ENCODE measurements at places on chromosomes 16 and 17.

GRCh38 chr17:67676305-67676704 is 41.4 kb upstream of the NOL11 start:
- no peak for DNase-seq

- no peak for DNase-seq
Measured at GRCh38 chr16:54412037-54412436, 125.5 kb upstream of the IRX3 start.

- DNase-seq, result no peak
Measured at GRCh38 chr17:77489893-77490255, 349.1 kb downstream of the SEC14L1 start.

GRCh38 chr16:22329199-22329695 is 32.0 kb downstream of the POLR3E start:
- DNase-seq, result no peak

DNA sequence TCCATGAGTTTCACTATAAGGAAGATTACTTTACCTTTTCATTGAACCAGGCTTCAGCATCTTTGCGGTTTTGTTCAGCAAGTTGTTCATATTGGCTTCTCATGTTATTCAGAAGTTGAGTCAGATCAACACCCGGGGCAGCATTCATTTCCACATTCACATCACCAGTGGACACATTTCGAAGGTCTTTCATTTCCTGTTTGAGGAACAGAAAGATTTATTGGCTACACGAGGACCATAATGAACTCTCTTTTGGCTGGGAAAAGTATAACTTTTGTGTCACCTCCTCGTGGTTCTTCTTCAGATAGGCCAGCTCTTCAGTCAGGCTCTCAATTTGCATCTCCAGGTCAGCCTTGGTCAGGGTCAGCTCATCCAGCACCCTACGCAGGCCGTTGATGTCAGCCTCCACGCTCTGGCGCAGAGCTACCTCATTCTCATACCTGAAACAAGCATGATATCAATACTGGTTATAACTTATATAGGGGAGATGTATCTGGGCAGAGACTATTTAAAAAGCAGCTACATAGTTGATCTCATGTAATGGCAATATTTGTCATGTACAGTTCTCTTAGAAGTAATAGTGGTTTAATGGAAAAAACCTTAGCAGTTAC is 2.1 kb downstream of the KRT10 start:
- no peak for DNase-seq

DNA sequence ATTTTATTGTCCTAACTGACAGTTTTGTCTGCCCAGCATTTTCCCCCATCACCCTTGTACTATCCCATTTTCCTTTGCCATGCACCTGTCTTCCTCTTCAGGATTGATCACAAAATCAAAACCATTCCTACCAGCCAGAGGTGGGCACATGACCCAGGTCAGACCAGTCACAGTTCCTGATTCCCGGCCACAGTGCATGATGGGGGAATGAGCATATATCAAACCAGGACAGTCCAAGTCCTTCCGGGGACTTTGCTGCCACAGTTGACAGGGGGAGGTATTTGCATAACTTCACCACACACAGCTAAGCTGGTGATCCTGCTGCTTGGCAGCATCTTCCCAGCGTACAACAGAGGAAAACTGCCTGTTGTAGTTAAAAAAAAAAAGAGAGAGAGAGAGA is 493.9 kb downstream of the WWOX start:
- DNase-seq, result no peak

- DNase-seq, result no peak
Measured at GRCh38 chr16:60611844-60612243, 1424.4 kb downstream of the CDH8 start.

DNA sequence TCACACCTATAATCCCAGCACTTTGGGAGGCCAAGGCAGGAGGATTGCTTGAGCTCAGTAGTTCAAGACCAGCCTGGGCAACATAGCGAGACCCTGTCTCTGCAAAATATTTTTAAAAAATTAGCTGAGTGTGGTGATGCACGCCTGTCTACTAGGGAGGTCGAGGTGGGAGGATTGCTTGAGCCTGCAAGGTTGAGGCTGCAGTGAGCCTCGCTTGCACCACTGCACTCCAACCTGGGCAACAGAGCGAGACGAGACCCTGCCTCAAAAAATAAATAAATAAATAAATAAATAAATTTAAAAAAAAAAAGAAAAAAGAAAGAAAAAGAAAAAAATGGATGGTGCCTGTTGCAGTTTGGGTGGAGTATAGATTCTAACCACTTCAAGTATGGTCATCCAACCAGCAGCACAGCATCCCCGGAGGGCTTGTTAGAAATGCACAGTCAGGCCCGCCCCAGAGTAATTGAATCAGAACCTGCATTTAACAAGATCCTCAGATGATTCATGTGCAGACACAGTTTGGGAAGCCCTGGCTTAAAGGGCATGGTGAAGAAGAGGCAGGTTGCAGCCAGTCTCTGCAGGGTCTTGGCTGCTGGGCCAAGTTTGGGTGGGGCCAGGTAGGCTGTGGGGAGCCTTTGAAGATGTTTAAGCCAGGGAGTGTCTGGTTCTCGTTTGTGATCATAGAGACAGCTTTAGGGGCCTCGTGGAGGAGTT is 40.8 kb downstream of the MRC2 start:
- DNase-seq, result no peak

DNA sequence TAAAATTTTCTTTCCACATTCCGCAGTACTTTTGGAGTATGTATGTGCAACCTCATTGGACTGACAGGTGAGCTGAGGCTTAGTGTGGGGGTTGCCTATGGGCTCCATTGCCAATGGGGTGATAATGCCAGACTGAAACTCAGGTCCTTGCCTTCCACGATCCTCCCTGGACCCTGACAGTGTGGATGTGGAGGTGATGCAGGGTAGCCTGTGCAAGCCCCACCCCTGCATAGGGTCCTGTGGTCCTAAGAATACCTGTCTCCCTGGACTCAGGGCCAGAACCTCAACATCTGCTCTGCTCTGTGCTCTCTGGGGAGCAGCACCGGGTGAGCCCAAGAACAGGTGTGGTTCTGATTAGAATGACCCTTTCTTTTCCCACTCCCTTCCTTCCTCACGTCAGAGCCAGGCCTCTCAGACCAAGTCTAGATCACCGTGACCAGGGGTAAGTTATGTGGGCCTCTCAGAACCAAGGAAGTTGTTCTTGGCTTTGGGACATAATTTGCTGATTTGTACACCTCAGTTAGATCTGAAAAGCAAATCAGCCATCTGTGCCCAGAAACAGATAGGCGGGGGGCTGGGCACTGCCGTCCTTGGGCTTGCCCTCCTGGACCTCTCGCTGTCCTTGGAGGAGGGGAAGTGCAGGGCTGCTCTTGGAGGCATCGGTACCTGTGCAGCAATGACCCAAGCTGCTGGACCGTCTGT is 8.4 kb upstream of the TNS4 start:
- no peak for DNase-seq

- DNase-seq, result peak; percentile 66
Measured at GRCh38 chr17:50060951-50061712, 5.2 kb downstream of the ITGA3 start.

GRCh38 chr17:21001111-21001812 is 41.5 kb downstream of the USP22 start:
- no peak for DNase-seq

GRCh38 chr17:71631483-71631882 is 489.3 kb upstream of the SOX9 start:
- DNase-seq, result no peak

DNA sequence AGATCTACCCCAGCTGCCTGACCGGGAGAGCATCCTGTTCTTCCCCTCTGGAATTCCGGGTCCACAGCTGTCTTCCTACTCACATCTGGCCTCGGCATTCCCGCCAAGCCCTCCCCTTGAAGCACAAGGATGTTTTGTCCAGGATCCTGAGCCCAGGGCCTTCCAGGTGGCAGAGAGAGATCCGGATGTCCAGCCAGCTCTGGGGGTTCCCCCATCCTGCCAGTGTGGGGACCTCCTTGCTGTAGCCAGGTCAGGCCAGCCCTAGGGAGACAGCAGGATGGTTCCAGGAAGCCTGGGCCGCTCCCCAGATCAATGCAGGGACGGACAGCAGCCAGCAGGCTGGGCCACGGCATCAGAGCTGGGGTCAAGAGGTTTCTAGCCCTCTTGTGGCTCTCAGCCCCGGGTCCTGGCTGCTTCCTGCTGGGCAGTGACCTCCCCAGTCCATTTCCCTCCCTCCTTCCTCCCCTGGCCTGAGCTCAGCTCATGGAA is 55.3 kb downstream of the SOCS3 start:
- no peak for DNase-seq

- no peak for DNase-seq
Measured at GRCh38 chr17:75335315-75335714, 46.1 kb upstream of the SLC25A19 start.

DNA sequence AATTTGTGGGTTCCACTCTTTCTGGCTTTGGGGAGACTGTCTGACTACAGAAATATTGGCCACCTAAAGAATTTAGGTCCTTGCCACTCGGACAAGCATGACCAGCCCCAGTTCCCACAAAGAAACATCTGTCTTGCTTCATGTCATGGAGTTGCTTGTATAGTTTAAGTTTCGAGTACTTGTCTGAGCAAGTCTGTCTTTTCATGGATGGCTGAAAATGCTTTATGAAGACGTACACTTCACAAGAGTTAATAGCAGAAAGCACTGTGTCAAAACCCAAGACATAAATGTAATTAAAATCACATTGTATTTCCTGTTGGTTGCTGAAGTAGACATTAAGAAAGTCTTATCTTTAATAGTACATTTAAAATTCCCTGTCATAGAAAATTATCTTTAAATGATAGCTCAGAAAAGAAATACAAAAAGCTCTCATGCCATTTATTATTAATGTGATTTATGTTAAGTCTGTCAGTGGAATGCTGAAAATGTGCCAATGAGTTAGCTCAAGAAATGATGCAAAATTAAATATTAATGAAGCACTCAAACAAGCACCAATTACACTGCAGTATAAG is 29.8 kb upstream of the XYLT2 start:
- DNase-seq, result no peak

- DNase-seq, result no peak
Measured at GRCh38 chr17:9976283-9977179, 71.5 kb upstream of the RCVRN start.

DNA sequence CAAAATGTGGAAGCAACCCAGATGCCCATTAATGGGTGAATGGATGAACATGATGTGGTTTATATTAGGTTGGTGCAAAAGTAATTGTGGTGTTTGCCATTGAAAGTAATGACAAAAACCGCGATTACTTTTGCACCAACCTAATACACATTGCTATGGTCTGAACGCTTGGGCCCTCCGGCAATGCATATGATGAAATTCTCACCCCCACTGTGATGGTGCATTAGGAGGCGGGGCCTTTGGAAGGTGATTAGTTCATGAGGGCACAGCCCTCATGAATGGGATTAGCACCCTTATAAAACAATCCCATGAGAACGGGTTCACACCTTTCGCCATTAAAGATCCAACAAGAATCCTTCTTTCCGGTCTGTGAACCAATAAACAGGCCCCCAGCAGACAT is 25.3 kb upstream of the PRM1 start:
- no peak for DNase-seq

DNA sequence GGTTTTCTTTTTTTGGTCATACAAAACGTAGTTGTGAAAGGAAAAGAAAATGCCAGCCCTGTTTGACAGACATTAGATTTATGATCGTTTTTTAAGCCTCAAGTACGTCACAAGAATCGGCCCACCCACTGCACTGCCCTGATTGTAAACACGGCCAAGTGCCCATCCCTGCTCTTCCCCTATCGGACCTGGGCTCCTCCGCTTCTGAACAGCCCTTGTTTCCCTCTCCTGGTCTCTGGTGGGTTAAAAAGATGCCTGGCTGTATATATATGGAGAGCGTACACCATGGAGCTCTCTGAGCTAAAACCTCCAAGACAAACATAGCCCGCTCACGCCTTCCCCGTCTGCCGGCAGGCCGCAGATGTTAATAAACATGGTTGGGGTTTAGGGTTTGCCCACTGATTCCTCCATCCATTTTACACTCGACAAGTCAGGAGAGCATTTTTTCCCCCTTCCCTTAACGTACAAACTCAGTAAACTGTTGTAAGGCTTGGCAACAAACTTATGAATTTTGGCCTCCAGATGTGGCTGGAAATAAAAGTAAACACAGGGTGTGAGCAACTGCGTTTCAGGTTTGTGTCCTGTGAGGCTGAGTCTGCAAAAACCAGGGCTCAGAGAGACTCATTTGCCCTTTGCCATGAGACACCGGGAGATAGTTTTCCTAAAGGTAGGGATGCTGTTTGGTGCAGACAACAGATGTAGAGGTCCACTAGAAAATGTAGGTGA is 325.9 kb downstream of the SOX9 start:
- DNase-seq, result no peak

DNA sequence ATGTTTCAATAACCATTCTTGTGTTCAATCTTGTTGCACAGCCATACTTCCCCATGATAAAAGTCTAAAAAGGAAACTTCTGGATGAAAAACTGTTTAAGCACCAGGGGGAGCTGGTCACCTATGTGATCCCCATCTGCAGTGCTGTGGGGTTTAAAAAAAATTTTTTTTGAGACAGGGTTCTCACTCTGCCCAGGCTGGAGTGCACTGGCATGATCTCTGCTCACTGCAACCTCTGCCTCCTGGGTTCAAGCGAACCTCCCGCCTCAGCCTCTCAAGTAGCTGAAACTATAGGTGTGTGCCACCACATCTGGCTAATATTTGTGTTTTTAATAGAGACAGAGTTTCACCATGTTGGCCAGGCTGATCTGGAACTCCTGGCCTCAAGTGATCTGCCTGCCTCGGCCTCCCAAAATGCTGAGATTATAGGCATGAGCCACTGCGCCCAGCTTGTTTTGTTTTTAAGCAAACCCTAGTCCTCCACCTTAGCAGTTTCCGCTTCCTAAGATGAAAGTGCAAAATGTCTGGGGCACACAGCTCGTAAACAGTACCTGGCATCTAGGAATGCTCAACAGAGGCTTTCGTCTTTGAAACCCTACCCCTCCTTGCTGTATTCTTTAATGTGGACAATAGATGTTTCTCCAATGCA is 25.4 kb downstream of the DNAJA2 start:
- DNase-seq, result no peak

- no peak for DNase-seq
Measured at GRCh38 chr16:21684199-21684598, 20.4 kb downstream of the OTOA start.

- DNase-seq, result peak; percentile 50
Measured at GRCh38 chr17:45046537-45047125, 4.8 kb downstream of the DCAKD start.

DNA sequence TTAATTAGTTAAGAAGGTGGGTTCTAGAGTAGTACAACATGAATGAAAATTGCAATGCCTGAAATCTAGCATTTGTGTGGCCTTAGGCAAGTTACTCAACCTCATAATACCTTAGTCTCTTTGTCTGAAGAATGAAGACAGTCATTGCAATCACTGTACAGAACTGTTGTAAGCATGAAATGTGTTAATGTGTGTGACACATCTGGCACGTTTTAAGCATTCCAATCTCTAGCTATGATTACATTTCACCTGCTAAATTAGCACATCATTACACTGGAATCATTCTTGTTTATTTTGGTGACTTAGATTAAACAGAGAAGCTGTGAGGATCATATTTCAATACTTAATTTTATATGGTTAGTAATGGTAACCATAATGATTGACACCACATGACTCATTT is 629.7 kb upstream of the KIF2B start:
- no peak for DNase-seq

- DNase-seq, result no peak
Measured at GRCh38 chr16:49466529-49466831, 92.9 kb downstream of the C16orf78 start.

GRCh38 chr17:49963626-49964302 is 5.2 kb upstream of the DLX4 start:
- no peak for DNase-seq

- no peak for DNase-seq
Measured at GRCh38 chr17:32806646-32807045, 70.3 kb downstream of the MYO1D start.

GRCh38 chr16:3819746-3820724 is 60.5 kb downstream of the CREBBP start:
- peak; percentile 78 for DNase-seq

- DNase-seq, result no peak
Measured at GRCh38 chr17:68161644-68162428, 86.0 kb upstream of the AMZ2 start.

Data from AG08396 (cell line).